K562 (cell line): ENCODE measurements at places on chromosomes 3 and 15. TPM values are rescaled to one million over a fixed set of nuclear protein-coding genes. Genes with fewer than 3 reads are reported as not detected.

GRCh38 chr3:72008226-72008996 lies 223.5 kb upstream of the PROK2 start:
- DNase-seq = no peak
- H3K4me1 ChIP-seq = peaks cover 35% of the 10 kb centered on the region
- H3K27ac ChIP-seq = no peak overlapping the region
- no peak overlapping the region for H3K4me3 ChIP-seq

DNA sequence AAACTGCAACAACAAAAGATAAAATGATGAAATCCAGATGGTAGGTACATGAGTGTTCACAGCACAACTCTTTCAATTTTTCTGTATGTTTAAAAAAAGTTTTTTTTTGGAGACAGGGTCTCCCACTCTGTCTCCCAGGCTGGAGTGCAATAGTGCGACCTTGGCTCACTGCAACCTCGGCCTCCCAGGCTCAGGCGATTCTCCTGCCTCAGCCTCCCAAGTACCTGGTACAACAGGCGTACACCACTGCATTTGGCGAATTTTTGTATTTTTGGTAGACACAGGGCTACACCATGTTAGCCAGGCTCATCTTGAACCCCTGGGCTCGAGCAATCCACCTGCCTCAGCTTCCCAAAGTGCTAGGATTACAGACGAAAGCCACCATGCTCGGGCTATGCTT lies 18.6 kb downstream of the LRRFIP2 start:
- no peaks in the 10 kb centered on the region; the same call in 1 of the 2 replicates for H3K4me1 ChIP-seq
- H3K4me3 ChIP-seq = no peak overlapping the region
- peaks cover 16% of the 10 kb centered on the region; the same call in 1 of the 3 replicates for H3K36me3 ChIP-seq
- H3K27me3 ChIP-seq = no peaks in the 10 kb centered on the region
- no peak overlapping the region for H3K27ac ChIP-seq
- DNase-seq = no peak

The GRIP2 gene
- total RNA-seq = not detected in 2 replicates

DNA sequence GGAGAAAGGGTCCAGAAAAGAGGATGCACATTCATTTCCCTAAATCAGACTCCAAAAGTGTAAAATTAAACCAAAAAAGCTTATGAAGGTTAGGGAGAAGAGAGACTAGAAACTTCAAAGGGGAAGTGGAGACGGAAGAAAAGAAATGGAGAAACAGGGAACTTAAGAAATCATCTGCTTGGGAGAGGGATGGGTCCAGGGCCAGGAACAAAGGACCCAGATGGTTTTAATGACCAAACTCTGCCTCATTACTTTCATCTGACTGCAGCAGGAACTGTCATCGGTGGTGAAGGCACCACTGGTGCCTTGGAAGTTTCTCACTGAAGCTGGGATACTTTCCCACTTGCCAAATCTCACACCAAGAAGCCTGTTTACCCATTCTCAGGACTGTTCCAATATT lies 70.5 kb upstream of the SLC4A7 start:
- H3K4me1 ChIP-seq = no peaks in the 10 kb centered on the region
- H3K27me3 ChIP-seq = no peaks in the 10 kb centered on the region
- no peak overlapping the region for H3K27ac ChIP-seq
- no peak overlapping the region for H3K4me3 ChIP-seq
- H3K36me3 ChIP-seq = no peaks in the 10 kb centered on the region
- DNase-seq = no peak

DNA sequence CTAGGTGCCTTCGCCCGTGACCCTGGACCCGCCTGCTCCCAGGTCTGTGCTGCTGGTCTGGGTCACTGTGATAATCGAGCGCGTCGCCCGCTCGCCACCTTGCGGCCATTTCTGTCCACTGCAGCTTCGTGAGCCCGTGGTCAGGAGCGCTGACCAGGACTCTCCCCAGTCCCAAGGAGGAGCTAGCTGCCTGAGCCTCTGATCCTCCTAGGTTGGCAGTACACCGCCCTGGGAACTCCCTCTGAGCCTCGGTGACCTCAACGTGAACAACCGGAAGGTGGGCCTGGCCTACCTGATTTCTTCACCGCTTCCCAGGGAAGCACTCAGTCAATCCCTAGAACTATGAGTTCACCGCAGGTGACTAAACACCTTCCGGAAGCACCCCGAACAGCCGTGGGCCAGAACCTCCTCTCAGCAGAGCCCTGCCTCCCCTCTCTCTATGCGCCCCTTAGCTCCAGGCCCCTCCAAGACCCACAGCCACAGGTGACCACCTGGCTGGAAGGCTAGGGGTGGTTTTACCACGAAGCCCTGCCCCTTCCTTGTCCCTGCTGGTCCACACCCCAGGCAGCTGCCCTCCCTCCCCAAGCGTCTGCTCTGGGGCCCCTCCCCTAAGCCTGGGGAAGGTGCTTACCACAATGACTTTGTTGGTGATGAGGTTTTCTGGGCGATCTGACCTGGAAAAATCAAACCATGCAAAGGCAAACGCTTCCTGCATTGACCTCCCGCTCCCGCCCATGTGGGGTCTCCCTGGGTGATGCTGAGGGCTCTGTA lies 9.7 kb downstream of the PLA2G4D start:
- H3K4me1 ChIP-seq = peaks cover 20% of the 10 kb centered on the region
- no peaks in the 10 kb centered on the region for H3K36me3 ChIP-seq
- H3K27ac ChIP-seq = no peak overlapping the region
- peaks cover 83% of the 10 kb centered on the region for H3K27me3 ChIP-seq

DNA sequence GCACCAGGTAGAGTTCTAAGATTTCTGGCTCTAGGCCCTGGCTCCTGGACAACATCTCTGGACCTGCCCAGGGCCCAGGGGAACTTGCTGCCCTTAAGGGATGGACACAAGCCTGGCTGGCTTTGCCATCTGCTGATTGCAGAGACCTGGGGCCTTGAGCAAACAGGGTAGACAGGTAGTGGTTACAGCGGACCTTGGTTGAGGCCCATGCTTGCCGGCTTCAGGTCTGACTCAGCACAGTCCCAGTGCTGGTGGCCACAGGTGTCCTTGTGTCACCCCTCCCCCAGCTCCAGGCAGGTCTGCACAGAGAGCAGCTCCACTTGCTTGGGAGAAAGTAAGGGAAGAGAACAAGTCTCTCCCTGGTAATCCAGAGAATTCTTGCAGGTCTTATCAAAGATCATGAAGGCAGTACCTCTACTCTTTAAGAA lies 15.9 kb upstream of the ACTL6A start:
- peaks cover 3% of the 10 kb centered on the region; the same call in 1 of the 3 replicates for H3K4me1 ChIP-seq
- DNase-seq = no peak
- no peak overlapping the region for H3K4me3 ChIP-seq
